ENCODE measurements at places on chromosomes 7 and 10. TPM values are rescaled to one million over a fixed set of nuclear protein-coding genes. Genes with fewer than 3 reads are reported as not detected.
A peak's percentile ranks its signal among the peaks of the same experiment; 100 is the strongest.

GRCh38 chr7:84108787-84109186, 85.8 kb downstream of the SEMA3A start:
- no peak for DNase-seq

DNA sequence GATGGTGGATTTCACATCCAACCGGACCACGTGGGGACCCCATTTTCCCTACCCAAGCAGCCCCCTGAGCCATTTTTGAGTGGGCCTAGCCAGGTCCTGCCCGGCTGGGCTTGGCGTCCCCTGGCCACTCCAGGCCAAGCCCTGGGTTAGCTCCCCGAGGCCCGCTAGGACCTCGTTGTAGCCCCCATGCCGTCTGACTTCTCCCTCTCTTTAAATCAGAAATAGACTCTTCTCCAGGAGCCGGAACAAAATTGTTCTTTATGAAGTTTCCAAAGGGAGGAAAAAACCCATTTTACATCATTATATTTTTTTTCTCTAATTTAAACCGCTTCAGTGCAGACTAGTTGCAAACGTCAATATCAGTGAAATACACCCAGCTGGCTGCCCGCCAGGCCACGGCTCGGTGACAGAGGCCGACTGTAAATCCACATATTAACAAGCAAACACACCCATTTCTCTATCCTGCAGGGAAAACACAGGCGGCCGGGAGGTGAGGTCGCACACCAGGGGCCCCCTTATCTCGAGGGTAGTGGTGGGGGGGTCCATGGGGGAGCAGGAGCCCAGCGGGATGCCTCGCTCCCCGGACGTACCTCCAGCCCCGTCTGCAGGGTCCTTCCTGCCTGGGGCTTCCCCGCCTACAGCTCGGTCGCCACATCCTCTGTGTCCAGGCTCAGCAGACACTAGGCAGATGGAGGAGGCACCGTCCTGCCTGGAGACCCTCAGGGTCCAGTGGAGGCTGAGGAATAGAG, 72.7 kb downstream of the ELFN1 start:
- no peak for DNase-seq

DNA sequence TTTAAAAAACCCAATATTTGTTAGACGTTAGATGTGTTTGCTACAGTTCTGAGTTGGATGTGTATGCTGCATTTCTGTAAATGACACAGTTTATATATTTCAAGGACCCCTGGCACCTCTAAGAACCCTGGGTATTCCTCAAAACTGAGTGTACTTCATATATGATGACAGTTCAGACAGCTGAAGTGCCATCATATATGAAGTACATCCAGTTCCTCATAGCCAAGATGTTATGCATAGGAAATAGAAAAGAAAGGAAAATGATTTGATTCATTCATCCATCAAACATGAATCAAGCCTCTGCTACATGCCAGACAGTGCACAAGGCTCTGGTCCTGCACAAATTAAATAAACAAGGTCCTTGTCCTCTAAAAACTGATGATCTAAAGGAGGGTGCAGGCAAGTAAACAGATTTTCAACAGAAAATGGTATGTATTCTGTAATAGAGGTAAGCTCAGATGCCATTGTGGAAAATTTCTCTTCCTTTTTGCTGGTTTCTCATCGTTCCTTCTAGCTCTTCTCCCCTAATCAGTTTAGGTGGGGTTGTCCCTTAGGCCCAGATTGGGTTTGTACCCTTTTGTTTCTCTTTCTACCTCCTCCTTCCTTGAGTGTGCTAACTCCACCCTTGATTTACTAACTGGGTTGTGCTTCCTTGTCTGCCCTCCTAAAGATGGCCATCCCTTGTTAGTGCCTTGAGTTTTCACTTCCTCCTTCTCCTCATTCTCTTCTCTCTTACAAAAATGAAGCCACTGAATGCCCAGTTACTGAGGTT, 25.3 kb upstream of the SMIM30 start:
- no peak for DNase-seq

- DNase-seq, result no peak
These were observed 229.9 kb downstream of the CXCL12 start for GRCh38 chr10:44154956-44155355.

DNA sequence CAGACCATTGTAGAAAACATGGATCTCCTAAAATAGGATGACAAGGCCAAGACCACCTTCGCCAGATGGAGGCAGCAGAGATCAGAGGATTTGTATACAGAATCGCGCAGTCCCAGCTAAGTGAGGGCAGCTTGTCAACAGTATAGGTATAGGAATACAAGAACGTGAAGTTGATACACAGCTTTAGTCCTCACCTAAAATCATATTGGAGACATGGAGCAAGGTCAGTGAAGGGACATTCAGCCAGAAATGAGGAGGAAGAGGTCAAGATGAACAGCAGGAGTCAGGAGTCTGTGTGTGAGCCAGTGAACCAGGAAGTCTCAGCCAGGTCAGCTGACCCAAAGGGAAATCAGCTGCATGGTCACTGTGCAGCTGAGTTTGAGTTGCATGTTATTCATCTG, 263.4 kb upstream of the PRKCQ start:
- no peak for DNase-seq

OPALIN gene
- total RNA-seq, result not detected

DNA sequence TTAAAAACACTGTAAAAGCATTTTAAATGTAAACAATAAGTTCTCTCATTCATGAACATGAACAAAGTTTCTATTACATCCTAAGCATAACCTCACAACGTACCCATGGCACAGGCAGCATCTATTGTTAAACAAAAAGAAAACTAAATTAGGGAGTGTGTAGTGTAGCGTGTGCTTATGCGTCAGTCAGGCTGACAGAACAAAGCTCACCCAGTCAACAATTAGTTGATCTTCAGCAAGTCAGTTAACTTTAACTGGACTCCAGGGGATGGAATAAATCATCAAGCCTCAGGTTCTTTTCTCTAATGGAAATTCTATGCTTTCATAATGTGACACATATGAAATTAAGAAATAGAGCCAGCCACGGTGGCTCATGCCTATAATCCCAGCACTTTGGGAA, 91.6 kb upstream of the ODAD2 start:
- no peak for DNase-seq

LEP gene
- total RNA-seq, result 26.7 TPM

- DNase-seq, result no peak
These were observed 46.5 kb downstream of the ZMIZ1 start for GRCh38 chr10:79115302-79115701.

DNA sequence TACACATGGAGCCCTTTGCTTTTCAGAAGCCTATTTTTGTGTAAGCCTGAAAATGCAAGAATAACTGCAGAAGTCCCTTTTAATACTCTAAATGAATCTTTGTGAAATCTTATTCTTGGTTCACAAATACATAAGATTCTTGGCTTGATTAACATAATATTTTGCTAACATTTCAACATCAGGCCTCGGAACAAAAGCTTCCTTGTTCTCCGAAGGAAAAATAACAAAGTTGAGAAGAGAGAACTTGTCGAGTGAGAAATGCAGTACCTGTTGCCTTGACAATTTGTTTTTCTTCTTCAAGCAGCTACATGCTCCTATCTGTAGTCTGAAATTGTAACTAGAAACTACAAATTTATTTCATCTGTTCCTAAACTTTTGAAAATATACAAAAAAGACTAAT, 8.5 kb downstream of the NT5C2 start:
- no peak for DNase-seq

CTTNBP2 gene
- 12.9 TPM for total RNA-seq

DNA sequence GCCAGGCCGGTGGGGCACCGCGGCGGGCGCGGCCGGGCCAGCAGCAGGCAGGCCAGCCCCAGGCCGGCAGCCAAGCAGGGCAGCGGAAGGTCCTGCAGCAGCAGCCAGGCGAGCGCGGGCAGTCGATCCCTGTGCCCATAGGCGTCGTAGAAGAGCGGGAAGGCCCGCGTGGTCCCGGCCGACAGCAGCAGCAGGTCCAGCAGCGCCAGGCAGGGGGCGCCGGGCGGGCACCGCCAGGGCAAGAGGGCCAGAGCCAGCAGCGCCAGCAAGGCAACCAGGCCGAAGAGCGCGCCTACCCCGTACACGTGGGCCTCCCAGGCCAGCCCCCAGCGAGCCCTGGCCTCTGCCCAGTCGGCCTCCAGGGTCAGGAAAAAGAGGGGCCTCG, 8.4 kb upstream of the RBM28 start:
- no peak for DNase-seq

- no peak for DNase-seq
These were observed 357.4 kb downstream of the PPP1R3A start for GRCh38 chr7:113561446-113561845.

FOXP2 gene
- total RNA-seq, result 16.4 TPM

FAM131B gene
- 1.3 TPM for total RNA-seq

GRCh38 chr10:17923728-17924127, 28.0 kb upstream of the SLC39A12 start:
- DNase-seq, result no peak

C1QL3 gene
- not detected for total RNA-seq

OR6V1 gene
- not detected for total RNA-seq

DNA sequence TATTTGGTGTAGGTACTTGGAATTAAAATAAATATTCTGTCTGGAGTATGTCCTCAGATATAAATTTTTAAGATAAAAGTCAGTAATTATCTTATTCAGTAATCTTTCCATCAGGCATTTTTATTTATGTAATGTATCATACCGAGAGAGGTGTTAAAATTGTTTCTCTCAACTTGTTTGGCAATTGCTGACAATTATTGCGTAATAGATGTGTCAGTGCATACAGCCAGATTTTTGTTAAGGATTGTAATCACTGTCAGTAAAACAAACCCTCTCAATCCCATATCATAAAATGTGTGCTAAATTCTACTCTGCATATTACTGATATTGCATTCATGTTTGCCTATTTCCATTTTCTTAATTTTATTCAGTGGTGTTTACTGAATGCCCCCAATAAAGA, 69.2 kb downstream of the CNTNAP2 start:
- no peak for DNase-seq

GRCh38 chr10:114544045-114544659, 113.9 kb downstream of the ABLIM1 start:
- DNase-seq, result no peak

DNA sequence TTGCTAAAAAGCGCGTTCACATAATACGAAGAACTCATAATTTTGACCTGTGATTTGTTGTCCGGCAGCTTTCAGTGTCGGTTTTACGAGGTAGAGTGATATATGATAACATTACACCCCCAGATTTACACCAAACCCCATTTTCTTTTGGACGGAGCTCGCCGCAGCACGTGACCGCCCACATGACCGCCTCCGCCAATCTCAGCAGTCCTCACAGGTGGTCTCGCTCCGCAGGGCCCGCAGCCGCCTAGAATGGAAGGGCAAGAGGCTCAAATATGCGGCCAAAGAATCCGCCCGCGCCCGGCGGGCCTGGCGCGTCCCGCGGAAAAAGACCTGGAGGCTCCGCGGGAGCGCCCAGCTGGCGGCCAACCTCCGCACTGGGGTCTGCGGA, at the start of gene HOXA7:
Gene HOXA7, minus strand, starts transcription at position 168 of the 391 bp plus-strand sequence. Its CDS starts 130 bp downstream, at position 38.
- peak; percentile 79 for DNase-seq

GNGT1 gene
- total RNA-seq, result not detected

AGR2 gene
- not detected for total RNA-seq

DNA sequence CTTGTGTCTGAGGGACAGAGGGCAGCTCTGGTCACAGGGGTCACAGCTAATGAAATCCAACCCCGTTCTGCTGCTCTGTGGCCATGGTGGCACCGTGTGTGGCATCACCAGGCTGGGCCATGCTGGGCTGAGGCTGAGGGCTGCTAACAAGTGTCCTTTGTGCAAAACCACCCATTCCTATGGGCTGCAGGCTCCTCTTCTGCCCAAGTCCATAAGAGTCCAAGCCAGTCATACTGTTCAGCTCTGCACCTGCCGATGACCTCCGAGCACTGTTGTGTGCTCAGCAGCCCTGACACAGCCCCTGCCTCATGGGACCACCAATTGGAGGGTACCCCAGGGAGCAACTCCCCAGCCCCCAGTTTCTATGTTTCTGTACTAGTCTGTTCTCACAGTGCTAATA, 133.1 kb downstream of the WDR11 start:
- no peak for DNase-seq

DNA sequence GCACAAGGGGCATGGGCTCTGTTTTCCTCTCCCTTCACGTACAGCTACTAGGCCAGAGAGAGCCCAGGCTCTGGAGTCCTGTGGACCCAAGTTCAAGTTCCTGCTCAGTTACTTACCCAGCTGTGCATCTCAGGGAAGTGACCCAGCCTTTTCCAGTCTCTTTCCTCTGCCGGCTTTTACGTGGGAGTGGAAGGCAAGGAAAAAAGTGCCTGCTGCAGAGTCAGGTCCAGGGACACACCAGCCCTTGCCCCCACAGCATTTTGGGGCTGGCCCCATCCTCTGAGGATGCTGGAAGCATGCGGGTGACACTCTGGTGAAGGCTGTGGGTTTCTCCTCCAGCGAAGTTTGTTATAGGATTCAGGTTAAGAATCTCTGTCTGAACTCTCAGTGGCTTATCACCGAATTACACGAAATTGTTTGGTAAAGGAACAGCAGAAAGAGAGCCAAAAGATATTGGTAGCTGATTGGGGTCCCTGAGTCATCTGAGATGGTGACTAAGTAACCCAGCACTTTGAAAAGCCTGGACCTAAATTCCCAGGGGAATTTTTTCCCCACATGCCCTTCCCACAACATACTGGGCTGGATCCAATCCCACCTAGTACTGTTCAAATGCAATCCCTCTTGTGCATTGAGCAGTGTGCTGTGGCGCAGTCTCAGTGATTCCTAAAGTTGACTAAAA, 424.3 kb downstream of the RPS24 start:
- DNase-seq, result no peak

GRCh38 chr7:107474104-107474521, 4.3 kb downstream of the GPR22 start:
- no peak for DNase-seq

GRCh38 chr10:44926751-44927351, 15.7 kb downstream of the TMEM72 start:
- no peak for DNase-seq

DNA sequence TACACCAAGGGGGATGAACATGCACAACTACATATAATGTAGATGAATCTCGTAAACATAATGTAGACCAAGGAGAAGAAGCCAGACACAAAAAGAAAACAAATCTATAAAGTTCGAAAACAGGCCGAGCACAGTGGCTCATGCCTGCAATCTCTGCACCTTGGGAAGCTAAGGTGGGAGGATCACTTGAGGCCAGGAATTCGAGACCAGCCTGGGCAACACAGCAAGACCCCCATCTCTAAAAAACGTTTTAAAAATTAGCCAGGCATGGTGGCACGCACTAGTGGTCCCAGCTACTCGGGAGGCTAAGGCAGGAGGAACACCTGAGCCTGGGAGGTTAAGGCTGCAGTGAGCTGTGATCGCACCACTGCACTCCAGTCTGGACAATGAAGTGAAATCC, 68.5 kb downstream of the GLI3 start:
- no peak for DNase-seq

MLLT10 gene
- 40.6 TPM for total RNA-seq

TUBAL3 gene
- total RNA-seq, result 0.21 TPM

DNA sequence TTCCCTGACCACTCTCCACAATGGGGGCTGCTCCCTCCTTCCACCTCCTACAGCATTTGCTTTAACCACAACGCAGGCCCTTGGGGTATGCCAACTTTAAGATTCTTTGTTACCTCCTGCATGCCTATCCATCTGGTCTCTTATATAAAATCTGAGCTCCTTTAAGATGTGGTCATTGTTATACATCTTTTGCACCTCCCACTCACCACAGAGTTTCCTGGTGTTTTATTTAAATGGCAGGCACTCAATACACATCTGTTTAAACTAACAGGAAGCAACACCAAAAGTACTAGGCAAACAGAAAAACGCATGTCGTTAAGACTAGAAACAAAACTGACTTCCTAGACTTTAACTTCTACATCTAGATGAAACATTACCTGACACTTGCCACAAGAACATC, 36.3 kb downstream of the SLC25A13 start:
- no peak for DNase-seq
